ENCODE measurements at places on chromosomes 4 and X.

DNA sequence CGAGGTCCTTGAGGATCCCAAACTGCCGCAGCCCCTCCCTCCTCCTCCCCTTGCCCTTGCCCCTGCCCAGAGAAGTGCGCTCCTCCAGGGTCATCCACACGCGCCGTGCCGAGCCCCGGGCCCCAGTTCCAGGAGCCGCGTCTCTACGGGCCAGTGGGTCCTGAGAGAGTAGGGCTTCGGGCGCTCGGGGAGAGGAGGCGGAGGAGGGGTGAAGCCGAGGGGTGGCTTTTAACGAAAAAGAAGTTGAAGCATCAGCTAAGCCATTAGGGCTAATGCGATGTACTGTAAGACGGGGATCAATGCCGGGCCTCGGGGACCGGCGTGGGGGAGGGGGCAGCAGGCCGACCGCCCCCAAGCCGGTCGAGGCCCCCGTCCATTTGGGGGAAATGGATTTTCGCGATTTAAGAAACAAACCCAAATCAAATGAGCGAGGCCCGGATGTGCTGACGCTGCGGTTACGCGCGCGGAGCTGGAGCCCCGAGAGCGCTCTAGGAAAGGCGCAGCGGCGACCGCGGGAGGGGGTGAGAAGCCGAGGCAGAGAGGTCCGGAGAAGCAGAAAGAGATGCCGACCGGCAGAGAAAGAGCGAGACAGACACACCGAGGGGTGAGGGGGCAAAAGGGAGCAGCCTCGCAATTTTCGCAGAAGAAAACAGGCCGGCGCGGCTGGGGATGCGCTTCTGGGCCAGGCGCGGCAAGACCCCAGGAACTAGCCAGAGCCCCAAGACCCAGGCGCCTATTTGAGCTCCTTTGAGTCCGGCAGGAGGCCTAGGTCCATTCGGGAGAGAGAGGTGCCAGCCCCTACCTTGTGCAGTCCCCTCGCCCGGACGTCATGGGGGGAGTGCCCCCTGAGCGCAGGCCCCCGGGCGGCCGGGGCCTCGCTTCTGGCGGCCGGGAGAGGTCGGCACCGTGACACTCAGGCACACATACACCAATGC, 13.6 kb downstream of the HMX1 start:
- no peak for DNase-seq

DNA sequence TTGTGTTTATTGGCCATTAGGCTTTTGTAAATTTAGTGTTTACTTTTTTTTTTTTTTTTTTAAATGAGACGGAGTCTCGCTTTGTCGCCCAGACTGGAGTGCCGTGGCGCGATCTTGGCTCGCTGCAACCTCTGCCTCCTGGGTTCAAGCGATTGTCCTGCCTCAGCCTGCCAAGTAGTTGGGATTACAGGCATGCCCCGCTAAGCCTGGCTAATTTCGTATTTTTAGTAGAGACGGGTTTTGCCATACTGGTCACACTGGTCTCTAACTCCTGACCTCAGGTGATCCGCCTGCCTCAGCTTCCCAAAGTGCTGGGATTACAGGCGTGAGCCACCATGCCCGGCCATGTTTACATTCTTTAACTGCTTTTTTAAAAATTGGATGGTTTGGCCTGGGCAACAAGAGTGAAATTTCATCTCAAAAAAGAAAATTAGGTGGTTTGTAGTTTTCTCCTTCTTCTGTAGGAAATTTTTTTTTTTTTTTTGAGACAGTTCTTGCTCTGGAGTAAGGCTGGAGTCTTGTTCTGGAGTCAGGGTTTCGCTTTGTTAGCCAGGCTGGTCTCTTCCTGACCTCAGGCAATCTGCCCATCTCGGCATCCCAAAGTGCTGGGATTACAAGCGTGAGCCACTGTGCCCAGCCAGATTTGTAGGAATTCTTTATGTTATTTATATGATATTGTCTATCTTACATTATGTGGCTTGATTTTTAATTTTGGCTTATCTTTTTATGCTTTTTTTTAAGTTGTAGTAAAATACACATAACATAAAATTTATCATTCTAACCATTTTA, 15.1 kb downstream of the UBE2K start:
- DNase-seq, result no peak

- DNase-seq, result no peak
Measured at GRCh38 chrX:9326369-9326768, 138.5 kb upstream of the TBL1X start.

DNA sequence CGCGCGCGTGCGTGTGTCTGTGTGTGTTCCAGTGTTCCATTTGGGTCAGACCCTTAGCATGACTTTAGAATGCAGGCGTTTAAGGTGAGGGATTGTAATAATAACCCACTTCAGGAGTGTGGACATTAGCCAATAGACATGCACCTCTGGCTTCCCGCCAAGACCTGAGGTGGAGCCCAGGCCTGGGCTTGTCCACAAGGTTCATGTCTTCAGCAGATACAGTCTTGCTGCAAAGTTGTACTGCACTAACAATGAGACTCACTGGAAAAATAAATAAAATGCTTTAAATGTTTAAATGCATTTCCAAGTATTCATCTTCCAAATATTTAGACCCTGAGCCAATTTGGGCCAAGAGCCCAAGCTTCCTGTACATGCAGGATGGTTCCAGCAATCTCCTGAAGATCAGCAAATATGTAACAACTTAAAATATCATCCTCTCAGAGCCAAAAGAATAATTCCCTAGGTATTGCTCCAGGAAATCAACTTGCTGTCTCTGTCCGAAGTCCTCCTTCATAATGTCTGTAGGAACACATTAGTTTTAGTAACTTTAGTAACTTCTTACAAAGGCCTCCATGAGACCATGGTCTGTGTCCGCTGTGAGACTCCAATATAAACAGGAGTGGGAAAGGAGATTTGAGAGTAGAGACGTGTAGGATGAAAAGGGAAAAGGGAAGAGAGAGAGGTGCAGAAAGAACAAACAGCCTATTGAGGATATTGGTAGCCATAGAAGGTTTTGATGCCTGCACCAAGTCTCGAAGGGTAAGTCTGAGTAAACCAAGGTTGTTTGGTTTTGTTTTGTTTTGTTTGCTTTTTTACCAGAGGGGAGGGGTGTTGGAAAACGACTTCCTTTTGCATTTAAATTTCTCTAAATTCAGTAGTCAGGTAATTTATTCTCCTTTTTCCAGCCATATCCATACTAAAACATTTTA, 98.5 kb upstream of the KLF3 start:
- DNase-seq, result no peak

DNA sequence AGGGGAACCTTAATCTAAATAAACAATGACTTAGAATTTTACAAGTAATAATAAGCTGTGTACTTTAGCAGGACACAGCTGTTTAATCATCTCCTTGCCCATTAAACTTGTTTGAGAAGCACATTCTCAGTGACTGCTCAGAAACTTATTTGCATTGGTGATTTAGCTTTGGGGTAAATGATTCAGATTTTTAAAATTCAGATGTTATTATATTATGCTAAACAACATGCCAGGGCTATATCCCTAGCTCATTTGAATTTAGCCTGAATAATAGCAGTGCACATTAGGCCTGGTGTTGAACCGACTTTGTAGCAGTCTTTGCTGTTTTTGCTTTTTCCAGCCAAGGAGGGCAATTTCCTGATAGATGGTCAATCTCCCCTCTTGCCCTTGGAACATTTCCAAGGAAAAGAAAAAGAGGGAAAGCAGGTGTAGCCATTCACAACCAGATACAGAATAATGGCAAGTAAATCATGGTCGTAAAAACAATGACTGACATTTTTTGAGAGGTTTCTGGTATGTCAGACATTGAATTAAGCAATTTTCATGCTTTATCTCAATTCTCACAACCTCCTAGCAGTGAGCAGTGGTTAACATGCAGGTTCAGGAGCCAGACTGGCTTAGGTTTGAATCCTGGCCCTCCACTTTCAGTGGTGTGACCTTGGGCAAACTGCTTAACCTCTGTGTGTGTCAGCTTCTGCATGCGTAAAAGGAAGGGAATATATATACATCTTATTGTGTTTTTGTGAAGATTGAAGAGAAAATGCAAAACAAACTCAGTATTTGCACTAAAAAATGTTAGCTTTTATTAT, 16.8 kb downstream of the ARHGEF38 start:
- DNase-seq, result no peak

DNA sequence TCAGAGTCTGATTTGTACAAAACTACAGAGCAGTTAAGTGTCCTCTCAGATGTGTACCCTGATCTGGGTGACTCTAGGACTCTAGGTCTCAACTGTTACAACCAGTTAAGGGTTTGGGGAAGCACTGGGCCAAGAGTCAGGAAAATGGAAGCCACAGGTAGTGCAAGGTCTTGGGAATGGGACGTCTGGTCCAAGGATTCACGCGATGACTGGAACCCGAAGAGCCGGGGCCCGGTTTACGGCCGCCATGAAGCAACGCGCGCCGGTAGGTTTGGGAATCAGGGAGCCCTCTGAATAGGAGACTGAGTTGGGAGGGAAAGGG, 321 bp upstream of the HPRT1 start:
- DNase-seq, result no peak

- no peak for DNase-seq
Measured at GRCh38 chrX:119118780-119119395, 8.7 kb downstream of the KIAA1210 start.

DNA sequence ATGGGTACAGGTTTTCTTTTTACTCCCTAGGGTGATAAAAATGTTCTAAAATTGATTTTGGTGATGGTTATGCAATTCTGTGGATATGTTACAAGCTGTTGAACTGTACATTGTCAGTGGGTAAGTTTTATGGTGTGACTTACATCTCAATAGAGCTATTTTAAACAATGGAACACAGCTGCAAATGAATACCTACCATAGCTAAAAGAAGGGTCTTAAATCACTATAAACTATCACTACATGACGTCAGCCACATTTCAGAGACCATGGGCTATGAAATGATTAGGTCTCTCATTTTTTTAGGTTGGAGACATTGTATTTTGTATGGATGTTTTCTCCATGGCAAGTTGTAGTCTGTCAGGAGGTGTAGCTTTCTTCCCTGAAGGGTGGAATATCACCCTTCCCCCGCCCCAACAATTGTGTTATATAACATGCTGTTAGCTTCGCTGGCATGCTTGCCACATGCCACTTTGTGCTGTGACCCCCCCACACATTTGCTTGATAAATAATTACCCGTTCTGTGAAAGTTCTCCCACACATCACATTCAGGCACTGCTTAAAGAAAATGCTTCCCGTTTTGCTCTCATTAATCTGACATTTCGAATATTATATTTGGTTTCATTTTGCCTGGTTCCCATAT, 159.7 kb downstream of the ARHGAP10 start:
- DNase-seq, result no peak

- no peak for DNase-seq
Measured at GRCh38 chrX:8988446-8988845, 45.5 kb downstream of the FAM9B start.

GRCh38 chr4:167031534-167032156, 202.6 kb downstream of the SPOCK3 start:
- DNase-seq, result no peak

- no peak for DNase-seq
Measured at GRCh38 chr4:8577046-8577445, 3.1 kb upstream of the GPR78 start.

DNA sequence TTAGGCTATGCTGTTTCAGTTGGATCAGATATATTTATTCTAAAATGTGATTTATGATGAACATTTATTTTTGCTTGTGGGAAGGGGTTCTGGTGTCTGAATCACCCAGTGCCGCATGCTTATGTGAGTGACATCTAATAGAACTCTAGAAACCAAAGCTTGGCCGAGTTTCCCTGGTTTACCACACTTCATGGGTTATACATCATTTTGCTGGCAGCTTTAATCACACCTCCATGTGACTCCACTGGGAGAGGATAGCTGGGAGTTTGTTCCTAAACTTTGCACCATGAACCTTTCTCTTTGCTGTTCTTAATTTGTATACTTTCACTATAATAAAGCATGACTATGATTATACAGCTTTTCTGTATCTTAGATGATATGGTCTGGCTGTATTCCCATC, 382.9 kb downstream of the INPP4B start:
- DNase-seq, result no peak

- DNase-seq, result no peak
Measured at GRCh38 chr4:84966382-84967242, at the start of gene WDFY3. TSS of gene WDFY3 (minus strand) at chr4:84966690. CDS start at chr4:84860591, 106,099 bp downstream.

DNA sequence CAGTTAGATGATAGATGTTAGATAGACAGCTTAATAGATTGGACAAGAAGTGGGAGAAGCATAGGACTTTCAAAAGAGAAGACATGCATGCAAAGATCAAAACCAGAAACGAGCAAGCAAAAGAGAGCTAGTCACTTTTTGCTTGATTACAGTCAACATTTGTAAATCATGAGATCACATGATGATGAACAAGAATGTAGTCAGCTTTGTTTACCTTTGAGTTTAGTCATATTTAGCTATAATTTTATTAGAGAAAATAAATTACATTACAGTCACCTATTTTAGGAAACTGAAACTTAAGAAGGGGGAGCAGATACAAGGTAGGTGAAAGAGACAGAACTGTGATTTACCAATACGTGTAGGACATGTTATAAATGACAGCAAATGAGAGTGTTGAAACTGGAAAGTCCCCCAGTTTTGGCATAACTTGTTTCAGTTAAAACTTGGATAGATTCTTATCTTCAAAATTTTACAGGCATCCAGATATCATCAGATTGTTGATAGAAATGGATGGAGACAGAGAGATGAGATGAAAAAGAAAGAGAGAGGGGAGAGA, 1083.1 kb upstream of the PCDH10 start:
- DNase-seq, result no peak

GRCh38 chr4:99062120-99062519, 26.5 kb downstream of the ADH5 start:
- no peak for DNase-seq

- DNase-seq, result no peak
Measured at GRCh38 chr4:33386764-33387163, 2666.6 kb downstream of the PCDH7 start.

- DNase-seq, result no peak
Measured at GRCh38 chr4:113711883-113712662, 49.5 kb downstream of the CAMK2D start.

DNA sequence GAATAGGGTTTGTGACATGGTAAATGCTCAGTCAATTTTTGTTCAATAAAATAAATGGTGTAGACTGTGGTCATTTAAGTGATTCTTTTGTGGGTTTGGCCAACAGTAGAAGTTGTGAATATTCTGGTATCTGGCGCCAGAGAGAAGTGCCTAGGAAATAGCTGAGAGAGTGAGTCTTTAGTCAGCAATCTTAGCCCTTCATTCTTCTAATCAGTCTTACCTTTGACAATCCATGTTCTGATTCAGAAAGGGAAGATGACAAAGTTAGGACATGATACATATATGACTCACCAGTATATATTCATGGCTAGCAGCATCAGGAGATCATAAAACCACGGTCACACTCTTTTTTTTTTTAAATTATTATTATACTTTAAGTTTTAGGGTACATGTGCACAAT, 141.8 kb upstream of the PCDH18 start:
- no peak for DNase-seq

GRCh38 chrX:103418811-103419340, 42.5 kb downstream of the BEX3 start:
- no peak for DNase-seq

GRCh38 chr4:78217557-78217956, 160.4 kb downstream of the FRAS1 start:
- no peak for DNase-seq

GRCh38 chr4:144645102-144645630, 790 bp upstream of the HHIP start:
- no peak for DNase-seq

DNA sequence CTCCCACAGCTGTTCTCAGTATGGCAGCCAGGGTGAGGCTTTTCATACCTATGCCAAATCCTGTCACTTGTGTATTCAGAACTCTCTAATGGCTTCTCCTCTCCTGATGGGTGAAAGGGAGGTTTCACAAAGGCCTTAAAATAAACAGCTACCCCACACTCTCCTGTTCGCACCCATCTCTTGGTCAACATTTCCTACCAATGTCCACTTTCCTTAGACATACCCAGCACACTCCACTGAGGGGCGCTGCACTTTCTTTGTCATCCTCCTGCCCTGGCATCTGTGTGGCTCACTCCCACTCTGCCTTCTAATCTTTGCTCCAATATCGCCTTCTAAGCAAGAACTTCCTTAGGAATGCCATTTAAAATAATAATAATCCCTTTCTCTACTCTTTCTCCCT, 313.3 kb downstream of the PPP3CA start:
- DNase-seq, result no peak

Measured in stimulated activated naive CD4-positive, alpha-beta T cell (primary cell).